ENCODE measurements at places on chromosomes 16 and 17.

DNA sequence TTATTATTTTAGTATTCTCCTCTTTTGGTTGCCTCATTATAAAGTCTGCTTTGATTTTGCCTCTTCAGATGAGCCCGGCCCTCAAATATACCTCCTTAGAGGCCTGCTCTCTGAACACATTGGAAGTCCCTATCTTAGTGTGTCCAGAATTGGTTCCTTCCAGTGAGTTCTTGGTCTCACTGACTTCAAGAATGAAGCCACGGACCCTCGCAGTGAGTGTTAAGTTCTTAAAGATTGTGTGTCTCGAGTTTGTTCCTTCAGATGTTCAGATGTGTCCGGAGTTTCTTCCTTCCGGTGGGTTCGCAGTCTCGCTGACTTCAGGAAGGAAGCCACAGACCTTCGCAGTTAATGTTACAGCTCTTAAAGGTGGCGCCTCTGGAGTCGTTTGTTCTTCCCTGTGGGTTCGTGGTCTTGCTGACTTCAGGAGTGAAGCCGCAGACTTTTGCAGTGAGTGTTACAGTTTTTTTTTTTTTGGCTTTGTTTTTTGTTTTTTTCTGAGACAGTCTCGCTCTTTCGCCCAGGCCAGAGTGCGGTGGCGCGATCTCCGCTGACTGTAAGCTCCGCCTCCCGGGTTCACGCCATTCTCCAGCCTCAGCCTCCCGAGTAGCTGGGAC, 45.8 kb upstream of the NOS2 start:
- peak; percentile 18 for DNase-seq

DNA sequence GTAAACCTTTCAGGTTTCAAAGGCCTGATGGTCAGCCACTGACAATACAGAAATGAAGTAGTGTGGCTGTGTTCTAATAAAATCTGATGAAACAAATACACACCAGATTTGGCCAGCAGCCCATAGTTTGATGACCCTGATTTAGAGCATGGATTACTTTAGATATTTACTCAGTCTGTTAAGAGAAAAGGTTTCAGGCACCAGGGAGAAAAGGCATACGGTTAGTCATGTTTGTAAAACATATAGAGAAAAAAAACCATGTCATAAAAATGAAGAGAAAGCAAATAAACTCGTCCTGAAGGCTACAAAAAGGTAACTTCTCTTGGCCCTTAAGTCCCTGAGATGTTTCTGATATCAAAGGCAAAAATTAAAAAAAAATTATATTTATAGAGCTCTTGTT, 112.1 kb downstream of the ADAMTS18 start:
- no peak for DNase-seq

DNA sequence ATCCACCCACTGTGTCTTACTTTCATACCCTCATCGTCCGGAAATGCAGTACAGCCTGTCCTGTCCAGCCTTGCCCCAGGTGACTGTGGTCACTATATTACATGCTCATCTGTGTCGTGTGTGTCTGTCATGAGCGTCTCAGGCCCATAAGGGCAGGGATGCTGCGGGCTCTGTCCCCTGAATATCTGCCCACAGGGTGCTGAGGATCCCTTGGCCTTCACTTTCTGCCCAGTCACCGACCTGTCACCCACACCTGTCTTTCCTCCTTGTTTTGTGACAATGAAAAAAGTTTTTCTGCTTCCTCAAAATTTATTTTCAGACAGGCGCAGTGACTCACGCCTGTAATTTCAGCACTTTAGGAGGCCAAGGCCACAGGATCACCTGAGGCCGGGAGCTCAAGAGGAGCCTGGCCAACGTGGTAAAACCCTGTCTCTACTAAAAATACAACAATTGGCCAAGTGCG, 1.4 kb upstream of the CTRB1 start:
- DNase-seq = no peak

DNA sequence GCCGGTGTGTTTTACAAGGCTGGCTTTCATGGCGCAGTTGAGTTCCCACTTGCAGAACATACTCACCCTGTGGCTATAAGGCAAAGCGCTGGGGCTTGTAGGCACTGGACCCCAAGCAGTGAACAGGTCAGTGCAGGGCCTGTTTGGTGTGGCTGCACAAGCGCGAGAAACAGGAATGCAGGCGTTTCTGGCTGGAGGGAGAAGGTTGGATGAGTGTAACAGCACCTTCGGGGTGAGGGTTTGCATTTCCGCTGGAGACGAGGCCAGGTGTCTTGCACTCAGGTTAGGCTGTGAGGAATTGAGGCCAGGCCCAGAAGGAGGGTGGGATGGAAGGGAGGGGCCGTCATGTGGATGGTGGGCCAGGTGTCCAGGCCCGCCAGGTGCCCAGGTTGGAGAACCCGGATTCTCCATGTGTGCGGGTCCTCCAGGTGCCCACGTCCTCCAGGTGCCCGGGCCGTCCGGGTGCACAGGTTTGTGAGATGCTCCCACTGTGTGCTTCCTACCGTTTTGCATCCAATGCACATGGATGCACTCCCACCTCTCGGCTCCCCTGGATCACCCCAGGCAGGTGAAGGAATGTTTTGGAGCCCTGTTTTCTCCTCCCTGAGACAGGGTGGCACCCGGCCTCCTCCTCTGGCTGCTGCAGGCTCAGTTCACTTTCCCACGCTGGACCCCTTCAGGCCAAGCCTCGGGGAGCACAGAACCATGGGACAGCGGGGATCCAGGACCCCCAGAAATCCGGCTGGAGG, 46.0 kb downstream of the SLC7A5 start:
- no peak for DNase-seq

DNA sequence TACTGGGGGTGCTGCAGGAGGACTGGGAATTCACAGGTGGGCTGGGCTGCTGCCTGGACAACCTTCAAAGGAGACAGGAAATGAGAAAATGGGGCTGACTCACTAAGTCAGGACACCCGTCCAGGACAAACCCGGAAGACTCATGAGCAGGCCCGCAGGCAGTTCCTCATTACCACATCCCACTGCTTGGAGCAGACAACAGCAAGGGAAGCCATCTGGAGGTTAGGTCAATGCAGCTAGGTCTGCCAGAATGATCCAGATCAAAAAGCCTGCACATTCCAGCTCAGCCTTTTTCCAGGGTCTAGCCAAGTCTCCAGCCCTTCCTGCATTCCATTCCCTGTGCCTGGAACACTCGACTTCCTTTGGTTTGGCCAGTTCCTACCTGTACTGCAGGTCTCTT, 536.5 kb upstream of the CDH11 start:
- no peak for DNase-seq
